ENCODE measurements at places on chromosomes 2 and 18.

- no peak for DNase-seq
Observed at GRCh38 chr2:215277944-215278343, 33.9 kb upstream of the ATIC start.

DNA sequence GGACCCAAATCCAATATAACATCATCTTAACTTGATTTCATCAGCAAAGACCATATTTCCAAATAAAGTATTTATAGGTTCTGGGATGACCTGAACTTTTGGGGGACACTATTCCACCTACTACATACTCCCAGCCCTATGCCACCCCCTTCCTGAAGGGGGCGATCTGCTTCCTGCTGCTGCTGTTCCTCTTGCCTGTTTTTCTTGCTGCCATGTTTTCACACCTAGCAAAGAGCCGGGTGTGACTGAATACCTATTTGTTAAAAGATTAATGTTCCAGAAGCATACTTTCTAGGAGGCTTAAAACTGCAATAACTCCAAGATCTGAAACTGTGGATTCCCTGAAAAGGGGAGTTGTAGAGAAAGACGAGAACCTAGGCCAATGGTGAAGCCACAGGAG lies 89.7 kb downstream of the ICOS start:
- DNase-seq, result no peak

DNA sequence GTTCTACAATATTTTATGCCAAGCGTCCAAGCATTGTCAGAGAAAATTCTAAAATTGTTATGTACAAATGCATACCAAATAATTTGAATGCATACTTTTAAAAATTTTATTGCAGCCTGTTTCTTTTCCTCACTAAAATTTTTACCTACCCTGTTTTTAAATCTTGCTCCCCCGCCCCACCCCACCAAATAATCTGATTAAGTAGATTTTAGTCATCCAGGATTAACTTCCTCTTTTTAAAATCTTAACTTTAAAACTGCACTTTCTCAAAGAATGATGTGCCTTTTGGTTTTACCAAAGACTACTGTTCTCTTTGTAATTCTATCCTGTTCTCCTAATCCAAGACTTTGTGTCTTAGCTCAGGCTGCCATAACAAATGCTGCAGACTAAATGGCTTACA lies 269.4 kb upstream of the FN1 start:
- DNase-seq, result no peak

DNA sequence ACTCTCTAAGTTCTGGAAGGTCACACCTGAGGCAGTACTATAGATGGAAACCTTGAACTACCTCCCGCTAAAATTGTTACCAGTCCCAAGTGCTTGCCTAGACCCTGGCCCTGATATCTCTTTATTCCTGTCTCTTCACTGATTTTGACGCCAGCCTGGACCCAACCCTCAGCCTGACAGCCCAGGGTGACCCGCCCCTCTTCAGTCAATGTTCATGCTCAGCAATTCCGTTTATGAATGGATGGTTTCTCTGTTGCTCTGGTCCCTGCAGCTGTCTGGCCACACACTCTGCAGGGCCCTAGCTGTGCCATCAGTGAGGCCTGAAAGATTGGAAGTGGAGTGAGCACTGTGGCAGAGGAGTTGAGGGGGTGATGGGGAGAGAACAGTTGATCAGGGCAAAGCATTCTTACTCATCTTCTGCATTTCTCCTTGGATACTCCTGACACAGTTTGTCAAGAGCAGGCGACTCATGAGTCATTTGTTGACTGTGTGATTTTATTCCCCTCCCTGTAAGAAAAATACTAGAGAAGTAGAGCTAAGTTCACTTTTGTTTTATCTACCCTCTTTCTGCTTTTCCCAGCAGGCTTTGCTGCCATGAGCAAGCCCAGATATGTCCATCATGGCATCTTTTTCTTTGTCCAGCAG lies 46.0 kb downstream of the NPAS2 start:
- DNase-seq, result no peak

GRCh38 chr2:202064171-202064880 lies 8.7 kb upstream of the KIAA2012 start:
- DNase-seq, result no peak

DNA sequence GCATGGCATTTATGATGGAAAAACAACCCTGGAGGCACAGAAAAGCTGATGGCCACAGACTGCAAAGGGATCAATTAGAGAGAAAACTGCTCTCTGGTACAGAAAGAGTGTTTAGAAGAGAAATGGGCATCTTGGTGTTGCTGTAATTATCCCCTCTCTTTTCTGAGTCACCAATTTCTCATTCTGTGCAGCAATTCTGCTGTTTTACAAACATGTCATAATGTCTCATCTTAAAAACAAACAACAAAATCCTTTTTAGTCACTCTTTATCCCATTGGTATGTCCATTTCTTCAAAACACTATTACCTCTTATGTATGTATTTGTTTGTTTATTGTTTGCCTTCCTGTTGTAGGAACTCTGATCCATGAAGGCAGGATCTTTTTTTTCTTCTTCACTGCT lies 73.9 kb upstream of the HK2 start:
- no peak for DNase-seq

DNA sequence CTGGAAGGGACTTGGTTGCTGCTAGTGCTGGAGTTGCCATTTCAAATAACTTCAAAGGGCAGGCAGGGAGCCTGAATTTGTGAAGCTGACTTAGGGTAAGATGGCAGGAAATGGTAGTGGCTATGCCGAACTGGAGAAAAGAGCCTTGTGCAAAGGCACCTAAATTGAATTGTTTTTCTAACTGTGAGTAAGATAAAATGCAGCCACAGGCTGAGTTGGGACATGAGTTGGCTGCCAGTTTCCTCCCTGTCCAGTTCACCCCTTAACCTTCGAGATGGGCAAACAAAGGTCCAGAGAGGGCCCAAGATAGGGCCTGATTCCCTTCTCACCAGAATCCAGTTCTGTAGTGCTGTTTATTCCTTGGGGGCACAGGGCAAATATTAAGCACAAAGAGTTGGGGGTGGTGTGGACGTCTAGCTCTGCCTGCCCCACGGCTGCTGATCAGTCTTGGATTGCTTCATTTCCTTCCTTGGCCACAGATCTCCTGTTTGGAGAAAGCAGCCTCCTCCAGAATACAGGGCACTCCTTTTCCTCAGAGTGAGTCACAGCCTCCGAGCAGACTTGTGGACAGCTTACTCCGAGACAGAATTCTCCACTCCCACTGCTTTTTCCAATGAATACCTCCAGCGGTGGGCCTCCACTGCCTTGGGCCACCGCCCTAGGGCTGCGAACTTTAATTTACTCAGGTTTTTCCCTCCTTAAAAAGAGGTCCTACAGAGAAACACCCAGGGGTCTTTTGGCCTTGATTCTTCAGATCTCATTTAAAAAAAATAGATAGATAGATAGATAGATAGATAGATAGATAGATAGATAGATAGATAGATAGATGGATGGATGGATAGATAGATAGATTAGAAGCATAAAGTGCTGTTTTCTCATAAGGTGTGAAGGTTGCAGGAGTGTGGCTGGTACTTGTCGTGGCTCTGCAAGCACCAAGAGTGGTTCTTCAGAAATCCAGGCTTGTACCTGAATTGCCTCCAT lies 18.4 kb upstream of the SLC20A1 start:
- no peak for DNase-seq

DNA sequence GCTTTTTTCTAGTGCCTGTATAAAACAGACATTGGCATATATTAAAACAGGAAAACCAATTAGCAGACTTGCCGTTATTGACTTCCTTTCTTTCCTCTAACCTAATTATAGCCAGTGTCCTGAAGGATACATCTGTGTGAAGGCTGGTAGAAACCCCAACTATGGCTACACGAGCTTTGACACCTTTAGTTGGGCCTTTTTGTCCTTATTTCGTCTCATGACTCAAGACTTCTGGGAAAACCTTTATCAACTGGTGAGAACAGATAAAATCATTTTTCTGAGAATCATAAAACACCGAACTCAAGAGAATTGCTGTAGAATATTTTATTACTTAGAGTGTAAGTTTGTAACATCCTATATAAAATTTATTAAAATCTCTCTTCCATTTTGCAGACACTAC lies 74.3 kb downstream of the SCN2A start:
- DNase-seq, result no peak

GRCh38 chr2:10614939-10615338 lies 74.8 kb downstream of the NOL10 start:
- no peak for DNase-seq

- no peak for DNase-seq
Observed at GRCh38 chr2:183656121-183656520, 531.9 kb downstream of the NUP35 start.

GRCh38 chr2:178284613-178285286 lies 90.4 kb downstream of the OSBPL6 start:
- no peak for DNase-seq

DNA sequence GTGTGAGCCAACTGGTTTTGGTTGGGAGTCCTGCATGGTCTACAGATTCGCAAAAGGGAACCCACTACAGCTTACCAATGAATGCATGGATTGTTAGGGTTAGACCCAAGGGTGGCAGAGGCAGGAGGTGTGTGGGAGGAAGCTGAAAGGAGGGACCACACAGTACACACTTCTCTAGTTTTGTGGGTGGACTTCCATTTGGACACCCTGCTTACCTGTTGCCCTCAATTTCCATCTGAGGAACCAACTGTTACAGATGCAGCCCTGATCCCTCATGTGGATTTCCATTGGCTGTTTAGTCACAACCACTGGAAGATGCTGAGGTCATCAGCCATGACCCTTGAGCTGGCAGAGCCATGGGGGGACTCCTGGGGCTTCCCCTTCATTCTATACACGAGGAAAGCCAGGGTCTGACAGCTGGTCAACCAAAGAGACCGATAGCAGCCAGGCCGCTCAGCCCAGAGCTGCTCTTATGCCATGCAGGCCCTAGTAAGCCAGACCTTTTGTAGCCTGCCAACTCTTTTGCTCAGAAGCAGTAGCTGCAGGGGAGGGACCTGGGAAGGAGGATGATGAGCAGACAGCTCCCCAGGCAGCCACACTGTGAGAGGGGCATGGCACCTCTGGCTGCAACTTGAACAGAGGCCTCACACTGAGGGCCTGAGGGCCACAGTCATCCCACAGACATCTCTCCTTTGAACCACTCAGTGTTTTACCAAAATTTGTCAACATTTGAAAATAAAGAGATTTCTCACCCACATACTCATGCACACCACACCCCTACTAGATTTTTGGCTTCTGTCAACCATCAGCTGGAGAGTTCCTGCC lies 162.1 kb downstream of the SETBP1 start:
- DNase-seq, result no peak

GRCh38 chr2:151824886-151825285 lies 3.3 kb downstream of the ARL5A start:
- DNase-seq, result no peak

DNA sequence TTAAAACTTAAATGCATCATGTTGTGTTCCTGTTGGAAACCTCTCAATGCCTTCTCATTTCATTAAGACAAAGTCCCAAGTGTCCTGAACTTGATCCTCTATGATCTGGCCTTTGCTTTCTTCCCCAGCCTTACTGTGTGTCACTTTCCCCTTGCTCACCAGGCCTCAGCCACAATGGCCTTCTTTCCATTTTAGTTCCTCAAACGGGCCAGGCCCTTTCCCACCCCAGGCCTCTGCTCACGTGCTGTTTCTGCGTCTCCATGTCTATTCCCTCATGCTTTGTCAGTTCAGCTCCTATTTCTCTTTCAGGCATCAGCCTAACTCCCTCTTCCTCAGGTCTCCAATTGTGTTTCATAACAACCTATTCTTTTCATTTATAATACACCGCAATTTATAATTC lies 19.5 kb downstream of the CXCR4 start:
- DNase-seq, result no peak

- DNase-seq, result no peak
Observed at GRCh38 chr2:202043475-202043874, 9.8 kb downstream of the FZD7 start.

GRCh38 chr2:234290671-234291070 lies 206.2 kb downstream of the ARL4C start:
- peak; percentile 92 for DNase-seq

GRCh38 chr2:8248623-8248957 lies 433.3 kb upstream of the ID2 start:
- no peak for DNase-seq

- no peak for DNase-seq
Observed at GRCh38 chr2:127735044-127735443, 33.7 kb downstream of the SFT2D3 start.

DNA sequence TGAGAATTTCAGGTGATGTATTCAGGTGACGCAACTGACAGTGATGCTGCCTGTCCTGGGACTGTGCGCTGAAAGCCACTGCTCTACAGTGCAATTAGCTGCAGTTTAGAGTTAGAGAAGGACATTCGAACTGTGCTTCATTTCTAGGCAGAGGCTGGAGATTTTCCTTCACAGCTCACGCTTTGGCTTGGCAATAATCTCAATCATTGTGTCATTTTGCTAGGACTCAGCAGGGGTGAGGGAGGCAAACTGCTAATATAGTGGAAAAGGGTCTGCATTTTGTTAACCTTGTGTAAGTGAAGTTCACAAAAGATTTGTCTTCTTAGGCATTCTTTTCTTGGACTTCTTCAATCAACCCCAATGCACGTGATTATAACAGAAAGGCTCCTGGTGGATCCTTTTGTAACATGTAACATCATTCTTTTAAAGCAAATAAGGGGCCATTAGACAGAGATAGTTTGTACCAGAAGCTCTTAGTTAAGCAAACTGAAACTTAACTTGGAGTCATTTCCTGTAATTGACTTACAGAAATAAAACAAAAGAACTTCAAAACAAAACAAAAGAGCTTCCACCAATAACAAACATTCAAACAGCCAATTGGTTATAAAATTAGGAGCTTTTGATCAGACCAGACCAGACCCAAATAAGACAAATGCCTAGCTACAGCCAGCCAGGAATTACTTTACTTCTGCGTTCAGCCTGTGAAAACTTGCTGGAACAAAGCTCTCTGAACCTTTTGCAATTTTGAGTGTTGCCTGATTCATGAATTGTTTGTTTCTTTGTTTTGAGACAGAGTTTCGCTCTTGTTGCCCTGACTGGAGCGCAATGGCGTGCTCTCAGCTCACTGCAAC lies 1376.3 kb upstream of the CELF4 start:
- DNase-seq, result no peak
